T-helper 1 cell (primary cell): ENCODE measurements at places on chromosomes 11 and 22.

DNA sequence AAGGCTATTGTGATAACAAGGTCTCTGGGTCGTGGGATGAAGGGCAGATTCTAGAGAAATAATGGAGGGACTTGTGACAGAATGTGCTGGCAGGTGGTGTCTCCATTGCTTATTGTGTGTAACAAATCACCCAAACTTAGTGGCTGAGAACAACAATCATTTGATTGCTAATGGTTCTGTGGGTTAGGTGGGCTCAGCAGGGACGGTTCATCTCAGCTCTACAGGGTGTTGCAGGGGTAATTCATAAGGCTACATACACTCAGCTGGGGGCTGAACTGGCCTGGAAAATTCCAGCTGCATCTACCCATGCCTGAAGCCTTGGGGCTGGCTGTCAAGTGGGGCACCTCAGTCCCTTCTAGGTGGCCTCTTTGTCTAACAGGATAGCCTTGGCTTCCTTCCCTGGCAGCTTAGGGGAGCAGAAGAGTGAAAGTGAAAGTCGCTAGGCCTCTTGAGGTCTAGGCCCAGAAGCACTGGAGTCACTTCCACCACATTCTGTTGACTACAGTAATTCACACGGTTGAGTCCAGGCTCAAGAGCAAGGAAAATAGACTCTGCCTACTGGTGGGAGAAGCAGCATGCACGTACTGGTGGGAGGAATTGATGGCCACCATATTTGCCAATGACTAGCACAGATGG, 308.9 kb downstream of the MN1 start:
- no peak for DNase-seq

GRCh38 chr22:27094633-27095308, 437.4 kb downstream of the MIAT start:
- no peak for DNase-seq

GRCh38 chr22:50605613-50606074, 5.1 kb downstream of the MAPK8IP2 start:
- DNase-seq = no peak

DNA sequence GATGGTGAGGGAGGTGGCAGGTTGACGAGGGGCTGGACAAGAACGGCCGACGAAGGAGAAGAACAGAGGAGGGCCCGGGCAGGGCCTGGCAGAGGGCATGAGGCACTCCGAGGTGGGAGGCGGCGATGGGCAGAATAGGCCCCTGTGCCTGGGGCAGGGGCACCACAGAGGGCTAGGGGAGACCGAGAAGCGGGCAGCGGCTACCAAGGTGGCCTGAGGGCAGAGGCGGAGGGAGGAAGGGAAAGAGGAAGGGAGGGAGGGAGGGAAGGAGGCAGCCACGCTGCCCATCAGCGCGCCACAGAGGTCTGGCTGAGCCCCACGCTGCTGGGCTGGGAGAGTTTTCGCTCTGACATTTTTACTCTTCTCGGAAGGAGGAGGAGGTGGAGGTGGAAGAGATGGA, 11.3 kb downstream of the LSP1 start:
- DNase-seq = no peak

- no peak for DNase-seq
Observed at GRCh38 chr22:37275622-37276021, 6.7 kb upstream of the CYTH4 start.

DNA sequence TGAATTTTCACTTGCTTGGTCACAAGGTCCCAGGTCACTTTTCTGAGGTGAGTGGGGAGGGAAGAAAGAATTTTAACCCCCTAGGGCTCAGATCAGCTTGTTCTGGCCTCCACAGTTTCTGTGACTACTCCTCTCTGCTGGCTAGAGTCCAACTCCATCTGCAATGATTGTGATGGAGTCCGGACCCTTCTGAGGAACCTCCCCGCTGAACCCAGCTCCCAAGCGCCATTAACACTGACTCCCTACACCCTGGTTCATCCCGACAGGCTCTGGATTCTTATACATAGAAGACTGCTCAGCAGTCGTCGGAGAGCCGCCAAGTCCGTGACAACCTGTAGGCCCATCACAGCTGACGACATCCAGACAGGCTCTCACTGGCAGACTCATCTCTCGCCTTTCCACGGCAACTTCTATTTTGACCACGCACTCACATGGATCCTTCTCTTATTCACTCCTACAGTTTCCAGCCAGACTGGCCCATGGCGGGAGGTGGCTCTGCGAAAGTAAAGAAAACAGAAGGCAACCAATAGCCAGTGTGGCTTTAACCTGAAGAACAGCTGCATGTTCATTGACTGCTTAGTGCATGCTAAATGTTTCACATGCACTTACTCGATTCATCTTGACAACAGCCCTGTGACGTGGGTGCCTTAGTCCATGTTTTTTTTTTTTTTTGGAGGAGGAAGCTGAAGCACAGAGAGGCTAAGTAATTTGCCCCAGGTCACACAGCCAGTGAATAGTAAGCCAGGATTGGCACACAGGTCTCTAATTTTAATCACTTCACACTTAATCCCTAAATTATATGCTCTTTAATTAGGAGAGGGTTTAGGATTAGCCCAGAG, 68.0 kb upstream of the PRDM11 start:
- DNase-seq = no peak

GRCh38 chr22:36206255-36206654, 4.6 kb upstream of the APOL4 start:
- DNase-seq = no peak

DNA sequence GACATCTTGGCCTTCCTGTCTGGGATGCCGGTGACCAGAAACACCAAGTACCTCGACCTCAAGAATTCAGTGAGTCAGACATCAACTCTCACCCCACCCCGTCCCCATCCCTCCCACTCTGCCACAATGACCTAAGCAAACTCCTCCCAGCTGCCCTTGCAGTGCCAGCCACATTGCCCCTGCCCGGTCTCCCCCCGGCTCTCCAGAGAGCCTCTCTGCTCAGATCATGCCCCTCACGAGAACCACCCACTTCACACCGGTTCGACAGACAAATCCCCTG, 23.6 kb upstream of the MYRF start:
- DNase-seq = no peak

- DNase-seq = no peak
Observed at GRCh38 chr22:21989049-21989448, 6.5 kb upstream of the TOP3B start.

- no peak for DNase-seq
Observed at GRCh38 chr11:8768625-8769333, 86.2 kb downstream of the RPL27A start.

GRCh38 chr11:102836290-102836875, 7.0 kb downstream of the MMP3 start:
- no peak for DNase-seq

DNA sequence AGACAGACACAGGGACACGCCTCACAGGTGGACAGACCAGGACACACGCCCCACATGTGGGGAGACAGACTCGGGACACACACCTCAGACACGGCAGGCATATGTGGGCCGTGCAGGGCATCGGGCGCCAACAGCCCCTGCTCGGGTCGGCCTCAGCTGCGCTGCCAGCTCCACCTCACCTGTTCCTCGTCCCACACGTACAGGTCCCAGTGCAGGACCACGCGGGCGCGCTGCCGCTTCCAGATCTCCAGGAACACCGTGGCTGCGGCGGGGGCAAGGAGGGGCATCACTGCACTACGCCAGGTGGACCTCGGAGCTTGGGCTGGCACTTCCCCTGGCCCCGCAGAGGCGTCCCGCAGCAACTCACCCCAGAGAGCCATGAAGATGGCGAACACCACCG, 12.4 kb downstream of the ANO9 start:
- DNase-seq = no peak

DNA sequence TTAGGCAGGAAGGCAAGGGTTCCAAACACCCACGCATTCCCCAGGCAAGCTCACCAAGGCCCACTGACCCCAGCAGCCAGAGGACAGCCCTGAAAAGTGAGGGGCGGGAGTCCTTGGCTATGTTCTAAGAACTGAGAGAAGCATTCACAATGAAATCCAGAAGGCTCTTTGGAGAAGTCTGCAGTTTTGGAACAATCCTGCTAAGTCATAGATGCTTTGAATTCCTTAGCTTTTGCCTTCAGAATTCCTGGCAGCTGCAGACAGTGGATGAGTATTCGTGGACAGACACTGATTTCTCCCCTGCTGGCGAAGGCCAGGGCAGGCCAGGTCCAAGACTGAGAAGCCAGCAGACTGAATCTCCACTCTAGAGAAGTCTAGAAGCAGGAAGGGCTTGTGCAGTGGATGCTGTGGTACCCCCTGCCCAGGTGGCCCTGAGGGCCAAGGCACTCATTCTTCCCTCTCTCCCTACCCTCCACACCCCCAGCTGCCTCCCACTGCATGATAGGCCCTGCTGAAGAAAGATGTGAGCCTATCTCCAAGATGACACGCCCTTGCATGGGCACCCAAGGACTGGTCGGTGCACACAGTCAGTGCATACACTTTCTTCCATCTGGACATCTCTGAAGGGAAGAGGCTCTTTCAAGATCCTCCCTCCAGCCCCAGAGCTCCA, 133.2 kb upstream of the TEAD1 start:
- no peak for DNase-seq

DNA sequence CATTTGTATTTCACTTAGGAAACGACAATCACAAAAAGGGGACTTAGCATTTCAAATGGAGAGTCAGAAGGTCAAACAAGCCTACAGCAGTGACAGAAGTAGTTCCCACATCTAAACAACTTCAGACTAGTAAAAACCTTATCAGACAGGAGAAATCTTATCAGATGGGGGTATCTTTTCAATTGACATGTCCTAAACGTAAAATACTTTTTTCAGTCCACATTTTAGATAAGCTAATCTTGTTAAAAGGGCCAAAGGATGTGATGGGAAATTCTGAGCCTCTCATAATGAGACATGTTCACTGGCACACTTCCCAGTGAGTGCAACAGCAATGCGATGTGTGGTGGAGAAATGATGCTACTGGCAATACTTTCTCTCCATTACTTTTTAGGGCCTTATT, 2.4 kb downstream of the MAPK1 start:
- no peak for DNase-seq

DNA sequence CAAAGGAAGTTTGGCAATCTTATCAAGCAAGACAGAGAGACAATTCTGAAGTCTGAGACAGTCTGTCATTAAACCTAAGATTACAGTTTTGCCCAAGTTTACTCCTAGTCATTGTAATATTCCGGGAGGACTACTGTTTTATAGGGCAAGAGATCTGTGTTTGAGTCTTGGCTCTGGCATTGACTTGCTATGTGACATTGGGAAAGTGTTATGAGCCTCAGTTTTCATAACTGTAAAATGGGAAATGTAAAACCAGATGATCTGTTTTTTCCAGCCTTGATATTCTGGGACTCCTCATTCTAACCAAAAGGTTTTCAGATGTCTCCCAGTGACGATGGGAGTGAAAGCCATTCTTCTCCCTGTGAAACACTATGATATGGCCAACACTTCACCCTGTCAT, 24.3 kb upstream of the SLCO2B1 start:
- DNase-seq = no peak

GRCh38 chr11:10747733-10748132, 3.3 kb upstream of the CTR9 start:
- DNase-seq = no peak

GRCh38 chr22:28369854-28370253, 309.8 kb downstream of the TTC28 start:
- DNase-seq = no peak

- no peak for DNase-seq
Observed at GRCh38 chr11:61075891-61076290, 26.4 kb upstream of the CD5 start.

DNA sequence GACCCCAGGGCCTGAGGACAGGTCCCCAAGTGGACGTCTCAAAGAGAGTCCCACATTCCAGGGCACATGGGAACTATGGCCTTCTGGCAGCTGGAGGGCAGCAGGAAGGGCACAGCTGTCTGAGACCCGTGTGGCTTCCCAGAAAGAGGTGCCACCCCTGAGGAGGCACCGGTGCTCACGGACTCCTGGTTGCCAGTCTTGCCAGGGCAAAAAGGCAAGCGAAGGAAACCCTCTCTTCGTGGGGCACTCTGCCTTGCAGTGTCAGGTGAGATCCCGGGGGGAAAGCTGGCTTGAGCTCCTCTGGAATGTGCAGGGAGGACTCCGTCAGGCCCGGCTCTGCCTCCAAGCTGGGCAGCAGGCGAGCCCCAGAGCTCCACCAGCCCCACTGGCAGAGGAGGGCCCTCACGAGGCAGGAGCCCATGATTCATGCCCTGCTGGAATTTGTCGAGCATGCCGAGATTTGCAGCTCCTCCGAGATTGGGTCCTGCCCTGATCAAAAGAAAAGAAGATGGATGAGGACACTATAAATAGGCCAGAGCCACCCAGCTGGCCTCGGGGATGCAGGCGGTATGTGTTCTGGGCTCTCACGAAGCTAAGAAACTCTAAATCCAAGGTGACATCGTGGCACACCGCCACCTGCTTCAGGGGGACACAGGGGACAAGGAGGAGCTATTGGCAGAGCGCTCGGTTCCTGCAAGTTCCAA, 9.9 kb upstream of the CELSR1 start:
- DNase-seq = no peak

- no peak for DNase-seq
Observed at GRCh38 chr11:67666303-67666645, 8.1 kb downstream of the ALDH3B2 start.

DNA sequence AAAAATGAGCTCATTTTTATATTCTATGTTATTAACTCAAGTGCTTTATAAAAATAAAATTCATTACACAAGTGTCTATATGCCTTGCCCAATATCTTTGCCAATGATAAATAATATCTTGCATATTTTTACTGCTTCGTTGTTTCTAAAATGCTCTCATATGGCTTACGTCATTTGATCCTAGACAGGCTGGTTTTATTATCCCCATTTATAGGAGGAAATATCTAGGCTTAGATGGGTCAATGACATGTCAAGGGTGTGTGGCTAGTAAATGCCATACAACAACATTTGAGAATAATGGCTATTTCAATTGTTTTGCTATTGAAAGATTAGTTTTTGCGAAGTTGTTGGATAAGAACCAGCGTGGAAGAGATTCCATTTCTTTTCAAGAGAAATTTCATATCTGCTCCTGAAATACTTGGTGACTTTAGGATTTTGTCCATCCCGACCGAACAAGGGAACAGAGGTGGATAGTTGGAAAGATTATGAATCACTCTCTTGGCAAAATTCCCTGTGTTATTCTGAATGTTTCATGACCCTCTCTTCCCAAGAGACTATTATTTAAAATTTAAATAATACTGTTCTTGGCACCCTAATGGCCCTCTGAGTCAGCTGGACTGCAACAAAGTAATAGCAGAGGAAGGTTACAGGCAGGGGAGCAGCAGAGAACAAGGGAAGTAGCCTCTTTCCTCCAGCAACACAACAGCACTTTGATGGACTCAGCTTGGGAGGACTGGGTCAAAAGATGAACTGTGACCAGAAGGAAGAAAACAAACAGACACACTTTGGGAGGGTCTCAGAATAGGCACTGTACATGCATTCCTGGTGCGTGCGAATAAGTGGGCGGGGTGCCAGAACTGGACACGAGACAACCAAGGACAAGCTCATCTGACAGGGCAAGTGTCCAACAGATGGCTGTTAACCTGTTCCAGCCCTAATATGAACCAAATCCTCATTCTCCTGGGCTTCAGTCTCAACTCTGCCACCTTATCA, 94.5 kb downstream of the ME3 start:
- no peak for DNase-seq
